Activated CD8-positive, alpha-beta T cell treated with anti-CD3 and anti-CD28 coated beads for 36 hours (primary cell): ENCODE measurements at places on chromosomes 6 and 20. TPM values are rescaled to one million over a fixed set of nuclear protein-coding genes. Genes with fewer than 3 reads are reported as not detected.

The HSPA12B gene
- not detected for total RNA-seq

The HELZ2 gene
- total RNA-seq: 17.6 TPM

The TRMT11 gene
- 41.5 TPM for total RNA-seq

The OPRL1 gene
- total RNA-seq: 0.61 TPM

The NR2E1 gene
- total RNA-seq: not detected

The ENPP1 gene
- 0.27 TPM for total RNA-seq

The TRIM10 gene
- total RNA-seq: not detected

The ZGPAT gene
- total RNA-seq: 22.5 TPM

The HTR1E gene
- not detected for total RNA-seq
